Epithelial cell of alveolus of lung (primary cell): ENCODE measurements at places on chromosomes 12 and 14. TPM values are rescaled to one million over a fixed set of nuclear protein-coding genes. Genes with fewer than 3 reads are reported as not detected.

Gene FOXM1
- 13.1 and 39.3 TPM in 2 replicates for total RNA-seq

Gene RERGL
- not detected in 2 replicates for total RNA-seq

Gene CFAP251
- total RNA-seq: 0.72 and 2.3 TPM in 2 replicates

Gene FITM1
- total RNA-seq: 0.80 TPM in 1 of 2 replicates, not detected in the other

Gene FOXG1
- under 0.01 TPM in 1 of 2 replicates, not detected in the other for total RNA-seq

Gene TMEM132C
- under 0.01 and 0.16 TPM in 2 replicates for total RNA-seq

Gene OVCH1
- 0.08 TPM in 1 of 2 replicates, not detected in the other for total RNA-seq

Gene RNF212B
- not detected in 2 replicates for total RNA-seq

Gene BEGAIN
- 0.08 and 4.0 TPM in 2 replicates for total RNA-seq

Gene KIF21A
- 2.8 and 6.7 TPM in 2 replicates for total RNA-seq

Gene OR6C76
- total RNA-seq: not detected in 2 replicates

Gene HOTAIR
- not detected in 2 replicates for total RNA-seq

Gene RNASE8
- not detected in 2 replicates for total RNA-seq

Gene CLEC1A
- 0.13 TPM in 1 of 2 replicates, not detected in the other for total RNA-seq

Gene ENDOU
- not detected in 2 replicates for total RNA-seq

Gene DAZAP2
- total RNA-seq: 231 and 257 TPM in 2 replicates

Gene ESPL1
- 3.0 and 7.4 TPM in 2 replicates for total RNA-seq

Gene SAMD15
- 0.39 and 0.48 TPM in 2 replicates for total RNA-seq

Gene ACYP1
- total RNA-seq: 9.7 and 11.1 TPM in 2 replicates

Gene TAS2R7
- total RNA-seq: not detected in 2 replicates

Gene DNAJC22
- 9.7 and 21.5 TPM in 2 replicates for total RNA-seq

Gene MARK3
- 48.6 and 61.6 TPM in 2 replicates for total RNA-seq

Gene FAM90A1
- total RNA-seq: 0.13 and 0.80 TPM in 2 replicates

Gene ST8SIA1
- under 0.01 and 1.3 TPM in 2 replicates for total RNA-seq

Gene KLRK1
- 0.08 TPM in 1 of 2 replicates, not detected in the other for total RNA-seq

Gene THAP2
- 3.4 and 4.7 TPM in 2 replicates for total RNA-seq

Gene LIN7A
- total RNA-seq: 7.5 and 15.6 TPM in 2 replicates

Gene CEP83
- 3.7 and 4.4 TPM in 2 replicates for total RNA-seq

Gene CYP27B1
- total RNA-seq: 0.26 and 0.32 TPM in 2 replicates

Gene CMA1
- total RNA-seq: not detected in 2 replicates

Gene UTP20
- 6.5 and 11.1 TPM in 2 replicates for total RNA-seq

Gene MSRB3
- total RNA-seq: 14.8 and 29.7 TPM in 2 replicates

Gene PRH2
- 0.13 and 0.48 TPM in 2 replicates for total RNA-seq

Gene TSPAN11
- 2.1 and 11.8 TPM in 2 replicates for total RNA-seq

Gene SERPINA9
- total RNA-seq: not detected in 2 replicates

Gene AQP2
- total RNA-seq: not detected in 2 replicates

Gene KLRD1
- total RNA-seq: under 0.01 and 0.64 TPM in 2 replicates

Gene FAM222A
- total RNA-seq: 0.91 TPM in 1 of 2 replicates, not detected in the other

Gene KRT83
- total RNA-seq: not detected in 2 replicates

Gene PIANP
- 0.52 and 5.9 TPM in 2 replicates for total RNA-seq

Gene HNRNPC
- total RNA-seq: 691 and 692 TPM in 2 replicates

Gene LRFN5
- 4.9 and 14.7 TPM in 2 replicates for total RNA-seq

Gene PPM1H
- 0.08 and 0.78 TPM in 2 replicates for total RNA-seq

Gene TTC6
- 0.13 TPM in 1 of 2 replicates, not detected in the other for total RNA-seq

Gene MANSC4
- total RNA-seq: not detected in 2 replicates

Gene KLRC2
- total RNA-seq: not detected in 2 replicates

Gene TAS2R42
- total RNA-seq: not detected in 2 replicates

Gene HSPB8
- 7.0 and 11.3 TPM in 2 replicates for total RNA-seq

Gene OTX2
- total RNA-seq: not detected in 2 replicates
